Jurkat, Clone E6-1 (cell line): ENCODE measurements at places on chromosomes 7 and 10.

DNA sequence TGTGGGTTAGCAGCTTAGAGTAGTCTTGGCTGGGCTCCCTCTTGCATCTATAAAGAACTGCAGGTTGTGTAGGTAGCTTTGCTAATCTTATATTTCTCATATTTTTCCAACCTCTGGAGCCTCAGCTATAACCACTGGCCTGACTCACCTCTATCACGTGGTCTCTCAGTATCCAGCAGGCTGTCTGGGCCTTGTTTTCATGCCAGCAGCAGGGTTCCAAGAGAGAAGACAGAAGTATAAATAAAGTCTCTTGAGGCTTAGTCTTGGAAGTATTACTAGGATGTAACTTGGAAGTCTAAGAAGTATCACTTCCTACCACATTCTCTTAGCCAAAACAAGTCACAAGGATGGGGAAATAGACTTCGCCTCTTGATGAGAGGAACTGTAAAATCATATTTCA, 73.3 kb downstream of the WIPF3 start:
- no peak for DNase-seq

- no peak for DNase-seq
Observed at GRCh38 chr10:13395540-13395939, 47.4 kb upstream of the SEPHS1 start.

DNA sequence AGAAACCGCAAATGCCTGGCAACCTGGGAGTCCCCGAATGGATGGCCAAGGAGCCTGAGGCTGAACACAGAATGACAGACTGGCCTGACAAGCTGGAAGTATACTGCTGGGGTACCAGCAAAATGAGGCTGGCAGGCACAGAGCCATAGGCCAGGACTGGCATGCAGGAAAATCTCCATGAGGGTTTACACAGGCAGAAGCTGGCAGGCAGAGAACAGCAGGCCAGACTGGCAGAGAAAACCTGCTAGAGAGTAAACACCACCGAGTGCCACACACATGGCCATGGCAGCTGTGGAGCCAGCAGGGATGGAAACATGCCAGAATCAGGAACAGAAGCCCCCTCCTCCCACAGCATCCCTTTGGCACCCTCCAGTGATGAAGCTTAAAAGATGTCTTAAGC, 63.4 kb downstream of the CRPPA start:
- DNase-seq: no peak

DNA sequence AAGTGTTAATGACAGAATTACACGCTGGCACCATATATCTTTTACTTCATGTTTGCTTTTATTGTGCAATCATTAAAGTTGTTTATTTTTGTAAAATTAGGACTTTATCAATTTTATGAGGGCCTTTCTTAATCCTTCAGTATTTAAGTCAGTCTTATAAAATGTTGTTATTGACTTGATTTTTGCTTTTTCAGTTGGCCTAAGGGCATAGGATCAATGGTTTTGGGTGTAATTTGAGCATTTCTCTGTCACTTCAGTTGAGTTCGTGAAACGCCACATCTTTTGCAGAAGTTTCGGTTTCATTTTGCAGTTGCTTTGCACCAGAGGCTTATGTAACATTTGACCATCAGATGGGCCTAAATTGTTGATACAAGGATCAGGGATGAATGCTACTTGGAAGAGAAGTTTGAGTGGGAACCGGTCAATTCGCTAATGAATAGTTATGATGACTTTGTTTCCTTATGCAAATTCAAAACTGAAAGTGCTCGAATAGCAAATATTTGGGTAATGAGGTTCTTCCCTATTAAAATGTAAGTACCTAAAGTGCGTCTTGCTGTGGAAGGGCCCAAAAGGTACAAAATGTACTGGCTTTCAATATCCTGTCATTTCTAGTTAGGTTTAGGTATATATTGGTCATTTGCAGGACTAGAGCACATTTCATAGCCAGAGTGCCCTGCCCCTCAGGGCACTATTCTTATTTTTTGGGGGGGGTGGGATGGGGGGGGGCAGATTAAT, 340.9 kb downstream of the LRMDA start:
- no peak for DNase-seq

- DNase-seq: no peak
Observed at GRCh38 chr10:32445036-32445435, 904 bp upstream of the CCDC7 start.

GRCh38 chr7:92835261-92835850, 1.0 kb downstream of the CDK6 start:
- peak; percentile 86 for DNase-seq

DNA sequence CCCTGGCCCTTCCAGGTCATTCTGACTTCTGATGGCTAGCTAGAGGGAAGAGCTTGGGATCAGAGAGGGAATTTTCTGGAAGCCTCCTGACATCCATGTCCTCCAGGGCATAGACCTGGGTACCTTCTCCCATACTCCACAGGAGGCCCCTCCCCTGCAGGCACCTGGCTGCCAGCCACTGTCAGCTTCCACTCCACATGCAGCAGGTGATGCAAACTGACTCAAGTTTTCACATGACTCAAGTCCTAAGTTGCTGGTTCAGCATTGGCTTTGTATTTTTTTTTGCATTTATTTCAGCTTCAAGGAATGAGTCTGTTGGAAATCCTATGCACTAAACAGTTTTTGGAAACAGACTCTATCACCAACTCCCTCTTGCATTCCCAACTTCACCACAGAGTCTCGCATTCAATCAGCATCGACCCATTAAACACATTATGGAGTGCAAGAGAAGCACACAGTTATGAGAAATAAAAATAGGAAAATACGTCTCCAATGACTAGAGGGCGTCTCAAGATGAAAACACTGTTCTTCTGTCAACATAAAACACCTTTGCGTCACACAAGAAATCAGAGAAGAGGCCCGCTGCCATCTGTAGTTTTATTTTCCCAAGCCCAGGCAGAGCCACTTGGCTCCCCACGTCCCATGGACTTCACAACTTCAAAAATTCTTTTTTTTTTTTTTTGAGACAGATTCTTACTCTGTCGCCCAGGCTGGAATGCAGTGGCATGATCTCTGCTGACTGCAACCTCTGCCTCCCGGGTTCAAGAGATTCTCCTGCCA, 362.6 kb upstream of the MGMT start:
- DNase-seq: no peak

DNA sequence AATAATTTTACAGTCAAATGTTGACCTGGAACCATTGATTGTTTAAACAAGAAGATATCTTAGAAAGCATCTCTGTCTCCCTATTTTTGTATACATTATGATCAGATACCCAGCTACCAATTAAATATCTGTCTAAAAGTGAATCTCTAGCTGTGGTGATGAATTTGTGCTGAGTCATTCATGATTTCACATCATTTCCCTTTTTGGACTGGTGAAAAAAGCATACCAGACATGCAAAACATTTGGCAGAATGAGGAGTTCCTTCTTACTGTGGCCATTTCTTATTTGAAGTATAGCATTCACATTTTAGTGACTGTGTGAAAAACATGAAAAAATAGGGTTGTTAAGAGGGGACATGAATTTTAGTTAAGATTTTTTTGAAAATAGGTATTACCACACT, 98.0 kb upstream of the GATA3 start:
- peak; percentile 22 for DNase-seq

DNA sequence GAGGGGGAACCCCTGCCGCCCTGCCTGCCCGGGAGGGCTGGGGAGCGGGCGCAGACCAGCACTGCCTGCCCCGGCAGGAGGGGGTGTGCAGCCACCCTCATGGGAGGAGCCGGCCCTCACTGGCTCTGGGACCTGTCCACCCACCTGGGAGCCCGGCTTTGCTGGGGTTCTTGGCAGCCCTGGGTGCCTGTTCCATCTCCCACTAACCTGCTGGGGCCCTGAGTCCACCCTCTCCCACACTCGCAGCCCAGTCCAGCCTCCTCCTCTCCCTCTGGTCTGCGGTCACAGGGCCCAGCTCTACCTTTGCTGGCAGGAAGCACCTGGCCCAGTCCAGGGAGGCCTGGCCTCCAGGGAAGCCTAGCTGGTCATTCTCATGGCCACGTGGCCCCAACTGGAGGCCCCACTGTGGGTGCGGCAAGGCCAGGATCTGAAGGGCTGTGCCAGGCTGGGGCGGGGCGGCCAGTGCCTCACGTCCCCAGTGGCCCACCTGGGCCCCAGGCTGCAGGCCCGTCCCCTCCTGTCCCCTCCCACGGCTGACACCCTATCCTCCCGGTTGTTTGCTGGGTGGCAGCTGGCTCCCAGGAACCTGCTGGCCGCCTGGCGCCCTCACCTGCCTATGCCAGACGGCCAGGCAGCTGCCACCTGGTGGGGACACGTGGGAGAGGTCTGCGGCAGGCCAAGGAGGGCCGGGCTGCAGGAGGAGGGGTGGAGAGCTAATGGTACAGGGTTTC, at the start of gene TMEM184A:
TMEM184A (minus strand) TSS at position 393 of the 731 bp plus-strand sequence. CDS start 721 bp downstream, outside the sequence.
- DNase-seq: peak; percentile 49

DNA sequence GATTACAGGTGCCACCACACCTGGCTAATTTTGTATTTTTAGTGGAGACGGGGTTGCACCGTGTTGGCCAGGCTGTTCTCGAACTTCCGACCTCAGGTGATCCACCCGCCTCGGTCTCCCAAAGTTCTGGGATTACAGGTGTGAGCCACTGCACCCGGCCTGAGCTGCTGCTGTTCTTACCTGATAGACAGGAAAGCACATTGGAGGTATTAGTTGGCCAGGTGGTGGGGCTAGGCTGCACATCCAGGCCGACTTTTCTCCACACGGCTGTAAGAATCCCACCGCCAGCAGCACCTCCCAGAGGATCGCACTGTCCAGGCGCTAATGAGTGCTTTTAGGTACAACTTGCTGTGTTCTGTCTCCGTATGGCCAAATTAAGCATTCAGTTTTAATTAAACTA, 112.6 kb downstream of the WDR37 start:
- no peak for DNase-seq

DNA sequence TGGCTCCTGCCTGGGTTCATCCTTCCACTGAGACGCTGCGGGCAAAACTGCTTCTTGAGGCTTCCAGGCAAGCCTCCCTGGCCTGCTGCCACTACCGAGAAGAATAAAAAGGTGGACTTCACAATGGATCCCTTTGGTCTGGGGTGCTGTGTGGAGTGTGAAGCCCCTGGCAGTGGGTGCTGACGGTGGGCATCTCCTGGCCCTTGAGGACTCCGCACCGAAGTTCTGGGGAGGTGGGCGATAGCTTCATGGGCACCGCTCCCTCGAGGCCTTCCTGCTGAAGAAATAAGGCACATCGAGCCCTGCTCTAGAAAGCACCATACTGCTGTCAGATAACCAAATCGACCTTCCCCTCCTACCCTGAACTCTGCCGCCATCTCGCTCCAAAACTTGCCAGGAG, 106.6 kb upstream of the CTBP2 start:
- no peak for DNase-seq

DNA sequence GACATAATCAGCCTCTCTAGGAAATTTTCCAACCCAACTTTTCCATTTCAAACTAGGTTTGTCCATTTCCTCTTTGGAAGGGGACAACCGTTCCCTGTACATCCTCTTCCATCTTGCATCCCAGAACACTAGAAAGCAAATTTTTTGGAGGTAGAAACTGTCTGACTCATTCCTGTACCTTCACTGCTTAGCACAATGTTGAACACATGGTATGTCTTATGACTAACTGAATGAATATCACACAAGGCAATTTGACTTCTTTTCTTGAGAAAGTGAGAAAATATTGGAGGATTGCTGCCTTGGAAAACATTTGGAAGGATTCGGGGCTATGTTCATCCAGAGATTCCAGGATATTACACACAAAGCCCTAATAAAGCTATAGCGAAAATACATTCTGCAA, 289.1 kb downstream of the FGFR2 start:
- DNase-seq: no peak

GRCh38 chr7:20895563-20895962, 108.9 kb upstream of the SP8 start:
- DNase-seq: no peak

GRCh38 chr10:62231805-62232204, 36.8 kb downstream of the RTKN2 start:
- DNase-seq: no peak

GRCh38 chr10:122553341-122553740, 7.2 kb upstream of the DMBT1 start:
- no peak for DNase-seq

GRCh38 chr10:8361510-8361844, 307.0 kb downstream of the GATA3 start:
- DNase-seq: no peak

- no peak for DNase-seq
Observed at GRCh38 chr7:139941421-139941820, 112.4 kb downstream of the TBXAS1 start.

- DNase-seq: no peak
Observed at GRCh38 chr7:14389595-14389994, 400.1 kb upstream of the ETV1 start.

DNA sequence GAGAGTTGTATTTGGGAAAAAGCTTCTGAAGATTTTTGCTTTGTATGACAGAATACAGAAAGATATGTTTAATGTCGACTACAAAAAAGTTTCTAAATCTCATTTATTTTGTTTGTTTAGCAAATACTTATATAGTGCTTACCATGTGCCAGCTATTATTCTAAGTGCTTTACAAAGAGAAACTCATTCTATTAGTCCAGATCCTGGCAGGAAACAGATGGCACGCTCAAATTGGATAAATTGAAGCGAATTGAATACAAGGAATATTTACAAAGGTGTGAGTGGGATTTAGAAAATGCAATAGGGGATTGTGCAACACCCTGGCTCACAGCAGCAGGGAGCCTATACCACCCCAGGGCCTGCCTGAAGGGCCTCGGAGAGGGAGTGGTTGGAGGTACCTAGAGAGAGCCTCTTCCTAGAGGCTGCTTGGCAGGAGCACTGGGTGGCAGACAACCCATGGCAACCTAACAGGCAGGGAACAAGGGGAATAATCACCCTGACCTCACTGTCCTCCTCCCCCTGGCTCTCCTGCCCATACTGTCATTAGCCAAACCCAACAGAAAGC, 27.6 kb upstream of the FAM204A start:
- DNase-seq: no peak

DNA sequence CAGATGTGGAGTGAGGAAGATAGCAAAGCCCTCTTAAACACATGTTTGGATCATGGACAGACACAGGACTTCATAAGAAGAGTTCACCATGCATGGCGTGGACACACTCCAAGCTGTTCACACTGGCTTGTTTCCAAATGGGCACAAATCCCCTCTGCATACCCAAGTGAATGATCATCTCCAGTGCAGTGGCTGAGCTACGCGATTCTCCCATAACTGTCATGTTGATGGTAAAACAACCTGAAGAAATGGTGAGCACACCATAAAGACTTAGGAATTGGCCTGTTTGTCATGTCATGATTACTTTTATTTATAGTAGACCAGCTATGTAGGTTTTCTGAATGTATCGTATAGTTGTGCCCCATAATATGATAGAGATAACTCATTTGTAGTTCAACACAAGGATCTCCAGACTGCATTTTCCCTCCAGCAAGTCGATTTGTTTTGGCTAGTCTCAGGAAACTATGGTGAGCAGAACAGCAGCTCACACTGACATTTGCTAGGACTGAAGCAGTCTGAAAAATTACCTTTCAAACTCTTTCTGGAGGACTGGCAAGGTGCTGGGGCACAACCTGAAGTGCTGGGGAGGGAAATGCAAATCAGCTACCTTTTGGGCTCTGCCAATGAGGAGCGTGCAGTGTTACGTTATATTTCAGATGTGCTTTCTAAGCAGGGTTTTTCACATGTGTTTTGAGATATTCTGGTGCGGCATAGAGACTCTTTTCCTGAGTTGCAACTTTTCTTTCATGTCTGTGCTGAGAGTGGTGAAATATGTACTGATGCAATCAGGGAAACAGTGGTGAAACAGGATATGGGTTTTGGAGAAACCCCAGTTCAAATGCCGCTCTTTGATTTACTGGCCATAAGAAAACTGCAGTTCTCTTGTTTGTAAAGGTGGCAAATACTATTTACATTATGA, 629.6 kb upstream of the DPP6 start:
- DNase-seq: peak; percentile 43

- DNase-seq: no peak
Observed at GRCh38 chr10:127332631-127333030, 136.2 kb upstream of the INSYN2A start.

GRCh38 chr10:29681676-29682448, 47.1 kb upstream of the SVIL start:
- peak; percentile 87 for DNase-seq
